ENCODE measurements at places on chromosomes 2 and 18.

DNA sequence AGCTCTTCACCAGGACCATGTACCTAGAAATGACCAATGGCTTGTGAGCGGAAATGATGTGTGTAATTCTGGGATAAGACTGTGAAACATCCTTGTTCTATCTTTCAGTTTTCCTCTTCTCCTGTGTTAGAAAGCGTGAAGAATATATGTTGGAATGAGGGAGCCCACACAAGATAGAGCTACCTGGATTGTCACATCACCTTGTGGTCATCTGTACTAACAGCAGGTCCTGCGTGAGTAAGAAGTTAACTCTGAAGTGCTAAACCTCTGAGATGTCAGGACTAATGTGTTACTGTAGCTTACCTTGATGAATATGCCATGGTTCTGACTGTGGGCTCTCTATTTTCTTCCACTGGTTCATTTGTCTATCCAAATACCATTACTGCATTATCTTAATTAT, 75.6 kb downstream of the FASTKD2 start:
- DNase-seq, result no peak

DNA sequence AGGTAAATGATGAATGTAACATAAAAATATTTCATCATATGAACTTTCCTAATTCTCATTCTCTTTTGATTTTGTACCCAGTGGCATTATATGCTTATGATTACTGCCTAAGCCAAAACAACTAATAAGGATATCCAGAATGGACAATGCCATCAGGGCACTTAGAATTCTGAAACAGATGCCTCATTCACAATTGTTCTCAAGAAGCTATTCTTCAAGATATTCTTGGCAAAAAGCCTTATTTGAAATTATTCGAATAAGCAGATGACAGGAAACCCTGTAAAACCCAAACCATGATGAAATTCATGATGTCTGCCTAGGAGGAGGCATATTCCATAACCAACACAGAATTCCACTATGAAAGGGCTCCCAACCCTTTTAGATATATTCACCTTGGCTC, 353.2 kb upstream of the TRIB2 start:
- DNase-seq, result no peak

DNA sequence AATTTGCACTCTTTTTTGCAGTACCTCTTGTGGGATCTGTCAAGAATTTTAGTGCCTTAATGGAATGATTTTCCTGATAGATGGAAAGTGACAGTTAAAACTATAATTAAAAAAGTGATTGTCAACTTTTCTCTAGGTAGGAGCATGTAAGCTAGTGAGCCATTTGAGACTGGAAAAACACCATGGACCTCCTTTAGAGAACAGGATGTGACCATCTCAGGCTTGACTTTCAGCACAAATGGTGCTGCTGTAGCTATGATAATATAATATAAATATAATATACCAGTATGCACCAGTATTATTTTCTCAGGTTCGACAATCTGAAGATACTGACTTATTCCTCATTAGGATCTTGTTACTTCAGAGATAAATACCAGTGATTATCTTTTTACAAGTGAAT, 27.8 kb downstream of the ZNF236 start:
- DNase-seq, result no peak

DNA sequence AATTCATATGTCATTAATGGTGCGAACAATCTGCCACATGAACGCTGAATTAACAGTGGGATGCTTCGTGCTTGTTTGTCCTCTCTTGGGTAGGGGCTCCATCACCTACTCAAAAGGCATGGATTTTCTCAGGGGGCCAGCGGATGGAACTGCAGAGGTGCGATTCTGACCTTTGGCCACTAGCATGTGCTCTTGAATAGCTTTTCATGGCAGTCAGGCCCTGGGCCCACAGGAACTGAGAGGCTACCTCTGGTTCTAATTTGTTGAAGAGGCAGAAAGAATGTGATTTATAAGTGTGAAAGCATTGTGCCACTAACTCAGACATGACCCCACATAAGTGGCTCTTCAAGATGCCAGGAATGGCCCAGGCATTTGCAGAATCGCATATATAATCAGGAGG, 283.2 kb downstream of the INSIG2 start:
- no peak for DNase-seq

DNA sequence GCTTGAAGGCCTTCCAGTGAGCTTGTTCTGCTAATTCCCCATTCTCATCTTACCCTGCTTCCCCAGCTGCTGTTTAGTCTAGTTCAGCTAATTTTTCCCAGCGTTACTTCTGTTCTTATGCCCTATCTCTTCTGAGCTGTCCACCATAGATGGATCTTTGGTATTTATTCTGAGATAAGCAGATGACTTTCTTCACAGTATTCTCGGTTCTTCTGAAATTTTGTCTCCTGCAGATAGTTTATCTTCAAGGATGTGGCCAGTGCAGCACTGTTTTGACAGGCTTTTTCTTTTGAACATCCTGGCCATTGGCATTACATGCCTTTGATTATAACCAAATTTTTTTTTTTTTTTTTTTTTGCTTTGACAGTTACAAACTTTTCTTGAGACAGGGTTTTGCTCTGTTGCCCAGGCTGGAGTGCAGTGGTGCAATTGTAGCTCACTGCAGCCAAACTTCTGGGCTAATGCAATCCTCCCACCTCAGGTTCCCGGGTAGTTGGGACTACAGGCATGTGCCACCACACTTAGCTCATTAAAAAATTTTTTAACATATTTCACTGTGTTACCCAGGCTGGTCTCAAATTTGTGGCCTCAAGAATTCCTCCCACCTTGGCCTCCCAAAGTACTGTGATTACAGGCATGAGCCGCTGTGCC, 134.2 kb downstream of the WDSUB1 start:
- DNase-seq, result no peak

DNA sequence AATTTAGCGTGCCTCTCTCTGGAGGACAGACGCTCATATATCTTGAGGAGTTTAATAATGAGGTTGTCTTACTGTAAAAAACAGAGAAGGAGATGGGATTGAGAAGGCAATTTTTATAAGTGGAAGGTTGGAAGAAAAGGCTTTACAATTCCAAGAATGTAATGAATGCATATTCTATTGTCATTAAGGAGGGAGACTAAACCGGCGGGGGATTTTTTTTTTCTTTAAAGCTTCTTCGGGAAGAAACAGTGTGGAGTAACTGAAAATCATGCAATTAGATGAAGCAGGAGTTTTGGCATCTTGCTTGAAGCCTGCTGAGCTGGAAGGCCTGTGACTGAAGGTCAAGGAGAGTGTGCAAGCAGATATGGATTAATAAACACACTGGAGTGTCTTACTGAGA, 124.4 kb downstream of the HRH4 start:
- no peak for DNase-seq

GRCh38 chr2:137980459-137980858, 16.2 kb downstream of the HNMT start:
- DNase-seq, result no peak

DNA sequence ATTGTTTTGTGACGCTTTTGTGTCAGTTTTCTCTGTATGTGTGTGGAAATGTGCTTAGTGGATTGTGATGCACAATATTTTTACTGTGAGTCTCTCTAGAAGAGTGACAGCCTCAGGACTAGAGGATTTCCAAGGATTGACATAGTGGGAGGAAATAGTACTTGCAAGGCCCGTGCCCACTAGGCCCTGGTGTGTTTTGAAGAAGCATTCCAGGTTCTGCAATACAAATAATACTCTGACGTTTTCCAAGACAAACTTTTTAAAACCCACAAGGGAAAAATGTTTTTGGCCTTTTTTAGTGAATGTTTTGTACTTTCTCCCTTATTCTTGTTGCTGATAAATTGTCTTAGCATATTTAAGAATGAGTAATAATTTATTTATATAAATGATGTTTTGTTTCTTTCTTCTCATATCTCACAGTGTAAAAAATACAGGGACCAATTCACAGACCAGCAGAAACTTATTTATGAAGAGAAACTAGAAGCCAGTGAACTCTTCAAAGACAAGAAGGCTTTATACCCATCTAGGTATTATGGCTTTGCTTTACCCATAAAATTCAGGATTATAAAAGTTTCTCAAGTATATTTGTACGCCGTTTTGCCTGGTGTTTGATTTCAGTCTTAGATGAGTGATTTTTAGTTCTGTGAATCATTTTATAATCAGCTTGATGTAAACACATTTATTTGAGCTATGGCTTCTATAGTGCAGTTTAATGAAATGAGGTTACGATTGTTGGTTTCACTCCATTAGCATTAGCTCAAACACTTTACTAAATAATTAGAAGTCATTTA, 165.6 kb downstream of the MYO1B start:
- DNase-seq, result no peak

DNA sequence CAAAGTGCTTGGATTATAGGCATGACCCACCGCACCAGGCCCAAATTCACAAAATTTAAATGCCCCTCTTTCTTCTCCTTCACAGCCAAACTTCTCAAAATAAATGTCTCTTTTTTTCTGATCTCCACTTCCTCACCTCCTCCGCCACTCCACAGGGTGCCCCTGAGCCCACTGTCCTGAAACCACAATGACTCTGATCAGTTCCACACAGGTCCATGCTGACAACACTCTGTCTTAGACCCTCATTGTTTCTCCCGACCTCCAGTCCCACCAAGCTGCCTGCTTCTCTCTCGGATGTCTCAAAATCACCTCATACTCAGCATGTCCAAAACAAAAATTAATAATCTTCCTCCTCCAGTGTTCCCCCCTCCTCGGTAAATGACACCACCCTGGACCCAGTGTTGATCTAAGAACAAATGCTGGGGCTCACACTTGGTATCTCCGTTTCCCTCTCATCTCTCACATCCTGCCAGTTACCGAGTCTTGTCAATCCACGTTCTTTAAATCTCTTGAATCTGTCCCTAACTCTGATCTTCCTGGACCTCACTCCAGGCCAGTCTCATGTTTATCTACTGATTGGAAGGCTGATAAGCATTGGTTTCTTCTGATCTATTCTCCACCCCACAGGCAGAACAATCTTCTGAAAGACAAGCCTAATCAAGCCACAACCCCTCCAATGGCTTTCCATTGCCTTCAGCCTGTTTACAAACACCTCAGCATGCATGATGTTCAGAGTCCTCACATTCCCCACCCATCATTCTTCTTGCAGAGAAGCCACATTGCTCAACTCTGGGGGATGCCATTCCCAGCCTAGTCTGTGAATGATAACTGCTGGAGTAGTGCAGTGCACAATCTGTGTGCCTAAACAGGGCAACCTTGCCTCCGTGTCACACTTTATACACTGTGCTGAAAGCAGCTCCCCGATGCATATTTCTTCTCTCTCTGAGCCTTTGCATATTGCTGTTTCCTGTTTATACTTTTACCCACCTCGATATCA, 12.4 kb upstream of the ANKRD44 start:
- no peak for DNase-seq

- DNase-seq, result no peak
These were observed 89.2 kb upstream of the GLS start for GRCh38 chr2:190791347-190791975.

DNA sequence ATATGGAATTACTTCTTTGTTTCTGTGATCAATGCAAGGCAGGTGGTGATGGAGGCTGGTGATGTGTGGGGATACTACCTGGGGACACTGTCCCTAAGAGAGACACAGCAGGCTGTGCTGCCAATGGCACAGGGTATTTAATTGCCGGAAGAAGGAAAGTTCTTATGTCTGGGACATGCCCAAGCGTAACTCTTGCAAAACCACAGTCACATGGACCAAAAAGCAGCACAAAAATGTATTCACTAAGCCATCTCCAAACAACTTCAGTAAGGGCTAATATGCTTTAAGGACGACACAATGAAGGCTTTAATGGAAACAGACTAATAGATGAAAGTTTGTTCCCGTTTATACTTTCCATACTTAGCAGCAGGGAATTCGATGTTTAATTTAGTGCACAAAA, 49.7 kb upstream of the AP1S3 start:
- no peak for DNase-seq

- DNase-seq, result no peak
These were observed 5.7 kb downstream of the MCFD2 start for GRCh38 chr2:46909771-46910419.

GRCh38 chr18:44502790-44503189, 177.9 kb upstream of the SETBP1 start:
- no peak for DNase-seq

DNA sequence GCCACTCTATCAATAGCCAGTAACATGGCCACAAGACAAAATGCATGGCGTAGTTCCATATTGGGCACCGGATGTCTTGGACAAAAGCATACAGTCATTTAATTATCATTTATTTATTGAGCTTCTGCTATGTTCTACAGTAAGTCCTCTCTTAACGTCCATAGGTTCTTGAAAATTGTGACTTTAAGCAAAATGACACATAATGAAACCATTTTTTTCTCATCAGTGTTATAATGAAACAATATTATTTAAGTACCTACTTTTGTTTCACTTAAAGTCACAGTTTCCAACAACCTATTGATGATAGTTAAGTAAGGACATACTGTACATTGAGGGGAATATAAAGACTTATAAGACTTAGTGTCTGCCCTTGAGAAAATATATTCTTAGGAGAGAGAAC, 84.9 kb downstream of the XRCC5 start:
- DNase-seq, result no peak

DNA sequence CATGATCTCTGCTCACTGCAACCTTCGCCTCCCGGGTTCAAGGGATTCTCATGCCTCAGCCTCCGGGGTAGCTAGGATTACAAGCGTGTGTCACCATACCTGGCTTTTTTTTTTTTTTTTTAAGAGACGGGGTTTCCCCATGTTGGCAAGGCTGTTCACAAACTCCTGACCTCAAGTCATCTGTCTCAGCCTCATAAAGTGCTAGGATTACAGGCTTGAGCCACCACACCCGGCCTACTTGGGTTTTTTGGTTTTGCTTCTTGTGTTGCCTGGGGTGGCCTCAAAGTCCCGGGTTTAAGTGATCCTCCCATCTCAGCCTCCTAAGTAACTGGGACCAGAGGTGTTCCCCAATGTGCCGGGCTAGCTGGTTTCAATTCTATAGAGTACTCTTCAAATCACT, 64.6 kb downstream of the NAPG start:
- no peak for DNase-seq

Measured in esophagus squamous epithelium (tissue), 5 donors.